NB4 (cell line): ENCODE measurements at places on chromosomes 12 and 14.
A peak's percentile ranks its signal among the peaks of the same experiment; 100 is the strongest.

- no peak for DNase-seq
Measured at GRCh38 chr14:52987514-52987913, 36.7 kb upstream of the FERMT2 start.

GRCh38 chr12:94832780-94833681 is 170.5 kb downstream of the NDUFA12 start:
- no peak for DNase-seq

- DNase-seq, result no peak
Measured at GRCh38 chr14:51335961-51336723, 96.1 kb downstream of the TMX1 start.

- no peak for DNase-seq
Measured at GRCh38 chr12:28844718-28845117, 304.4 kb upstream of the FAR2 start.

DNA sequence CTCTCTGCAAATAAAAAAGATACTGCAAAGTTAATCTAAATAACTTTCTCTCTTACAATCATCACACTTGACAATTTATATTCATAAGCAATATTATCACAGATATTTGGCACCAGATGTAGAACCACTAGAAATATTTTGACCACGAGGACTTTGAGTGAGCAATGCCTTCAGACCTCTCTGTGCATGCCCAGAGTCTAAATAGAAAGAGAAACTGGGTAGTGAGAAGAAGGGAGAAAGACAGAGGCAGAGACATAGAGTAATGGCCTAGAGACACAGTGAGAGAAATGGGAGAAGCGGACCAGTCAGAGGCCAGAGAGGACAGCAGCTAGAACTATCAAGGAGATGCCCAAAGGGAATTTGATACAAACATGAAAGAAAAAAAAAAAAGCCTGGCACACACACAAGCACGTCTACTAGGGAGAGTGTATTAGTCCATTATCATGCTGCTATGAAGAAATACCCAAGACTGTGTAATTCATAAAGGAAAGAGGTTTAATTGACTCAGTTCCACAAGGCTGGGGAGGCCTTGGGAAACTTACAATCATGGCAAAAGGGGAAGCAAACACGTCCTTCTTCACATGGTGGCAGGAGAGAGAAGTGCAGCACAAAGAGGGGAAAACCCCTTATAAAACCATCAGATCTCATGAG is 41.1 kb downstream of the BMP4 start:
- no peak for DNase-seq

- DNase-seq, result no peak
Measured at GRCh38 chr12:115323223-115323905, 639.4 kb upstream of the TBX3 start.

GRCh38 chr12:237026-237815 is 23.3 kb upstream of the SLC6A12 start:
- DNase-seq, result no peak

GRCh38 chr14:30267141-30267540 is 291.8 kb upstream of the G2E3 start:
- DNase-seq, result no peak

DNA sequence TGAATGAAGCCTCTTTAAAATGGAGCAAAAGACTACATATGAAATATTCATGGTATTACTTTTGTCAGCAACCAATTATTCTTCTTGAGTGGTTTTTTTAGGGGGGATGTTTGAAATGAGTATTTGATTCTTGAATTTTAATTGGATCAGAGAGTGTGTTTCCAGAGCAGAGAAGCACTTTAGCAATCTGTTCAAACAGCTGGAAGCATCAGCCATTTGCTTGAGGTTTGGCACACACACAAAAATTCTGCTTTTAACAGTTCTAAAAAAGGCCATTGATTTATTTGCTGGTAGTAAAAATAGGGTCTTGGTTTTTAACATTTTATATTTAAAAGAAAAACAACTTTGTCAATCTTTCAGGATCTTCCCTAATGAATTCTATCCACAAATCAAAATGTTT is 292.7 kb downstream of the LRFN5 start:
- no peak for DNase-seq

DNA sequence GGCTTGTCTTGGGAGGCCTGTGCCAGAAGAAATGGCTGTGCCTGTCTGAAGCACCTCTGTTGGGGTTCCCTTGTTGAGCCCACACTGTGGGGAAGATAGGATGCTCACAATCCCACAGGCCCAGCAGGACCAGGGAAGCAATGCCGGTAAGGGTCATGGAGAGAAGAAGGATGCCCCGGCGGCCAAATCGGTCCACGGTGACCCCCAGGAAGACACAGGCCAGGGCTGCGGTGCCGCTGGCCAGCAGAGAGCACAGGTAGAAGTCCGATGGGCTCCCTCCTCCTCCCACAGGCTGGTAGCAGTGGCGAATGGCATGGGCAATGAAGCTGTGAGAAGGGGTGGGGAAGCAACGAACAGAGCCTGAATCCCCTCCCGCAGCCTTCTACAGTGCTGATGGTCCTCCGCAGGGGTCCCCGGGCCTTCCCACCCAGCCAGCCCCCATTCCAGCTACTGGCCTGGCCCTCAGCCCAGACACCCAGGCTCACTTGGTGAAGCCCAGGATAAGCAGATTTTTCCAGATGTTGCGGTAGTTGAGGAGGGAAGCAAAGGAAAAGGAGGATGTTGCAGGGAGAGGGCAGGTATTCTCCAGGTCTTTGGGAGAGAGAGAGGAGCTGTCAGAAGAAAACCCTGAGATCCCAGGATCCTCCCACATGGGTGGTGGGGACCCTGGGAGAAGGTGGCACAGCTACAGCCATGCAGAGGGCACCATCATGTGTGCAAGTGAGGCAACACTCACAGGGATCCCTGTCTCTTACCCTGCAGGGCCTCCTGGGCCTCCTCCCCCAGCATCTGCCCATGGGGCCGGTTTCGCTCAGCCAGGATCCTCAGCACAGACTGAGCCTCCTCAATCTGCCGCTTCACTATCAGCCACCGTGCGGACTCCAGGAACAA is 5.0 kb downstream of the SLC22A17 start:
- DNase-seq, result no peak

DNA sequence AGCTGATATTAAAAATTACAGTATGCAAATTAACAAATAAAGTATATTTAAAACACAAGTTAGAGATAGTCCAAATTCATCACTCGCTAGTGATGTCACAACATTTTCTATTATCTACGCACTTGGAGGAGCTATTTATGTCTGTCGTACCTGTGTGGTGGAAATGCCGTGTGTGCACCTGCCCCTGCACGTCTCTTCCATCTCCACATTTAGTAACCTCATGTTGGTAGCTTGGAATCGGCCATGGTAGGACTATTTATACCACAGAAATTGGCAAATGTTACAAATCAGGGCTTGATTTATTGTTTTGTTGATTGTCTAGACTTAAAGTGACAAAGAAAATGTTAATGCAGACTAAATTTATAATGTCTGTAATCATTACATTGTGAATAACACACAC is 62.6 kb upstream of the NTF3 start:
- DNase-seq, result no peak

- DNase-seq, result no peak
Measured at GRCh38 chr12:54060975-54061778, 7.5 kb downstream of the HOXC4 start.

DNA sequence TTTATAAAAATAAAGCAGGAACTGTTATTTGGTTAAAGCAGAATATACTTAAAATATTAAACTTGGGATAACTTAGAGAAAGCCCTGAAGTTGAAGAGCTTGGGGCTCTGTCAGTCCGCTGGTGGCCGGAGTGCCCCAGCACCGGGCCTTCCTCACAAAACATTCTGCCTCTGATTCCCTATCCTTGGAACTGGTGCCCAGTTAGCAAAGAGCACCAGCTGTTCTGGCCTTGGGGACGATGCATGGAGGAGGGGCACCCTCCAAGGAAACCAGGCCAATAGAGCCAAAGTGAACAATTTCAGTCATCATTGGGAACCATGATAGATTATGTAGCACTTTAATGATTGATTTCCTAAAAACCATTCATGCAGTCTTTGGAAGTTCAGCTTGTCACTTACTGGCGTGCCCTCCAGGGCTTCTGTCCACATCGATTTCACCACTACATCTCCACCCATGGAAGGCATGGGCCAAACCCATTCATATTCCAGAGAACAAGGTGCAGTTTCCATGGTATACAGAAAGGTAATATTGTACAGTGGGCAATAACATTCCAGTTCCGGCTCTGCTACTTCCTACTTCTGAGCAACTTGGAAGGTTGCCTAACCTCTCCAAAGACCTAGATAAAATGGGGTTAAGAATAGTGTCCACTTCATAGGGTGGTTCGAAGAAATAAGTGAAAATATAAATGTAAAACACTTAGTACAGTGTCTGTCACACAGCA is 145.9 kb downstream of the ETV6 start:
- no peak for DNase-seq

DNA sequence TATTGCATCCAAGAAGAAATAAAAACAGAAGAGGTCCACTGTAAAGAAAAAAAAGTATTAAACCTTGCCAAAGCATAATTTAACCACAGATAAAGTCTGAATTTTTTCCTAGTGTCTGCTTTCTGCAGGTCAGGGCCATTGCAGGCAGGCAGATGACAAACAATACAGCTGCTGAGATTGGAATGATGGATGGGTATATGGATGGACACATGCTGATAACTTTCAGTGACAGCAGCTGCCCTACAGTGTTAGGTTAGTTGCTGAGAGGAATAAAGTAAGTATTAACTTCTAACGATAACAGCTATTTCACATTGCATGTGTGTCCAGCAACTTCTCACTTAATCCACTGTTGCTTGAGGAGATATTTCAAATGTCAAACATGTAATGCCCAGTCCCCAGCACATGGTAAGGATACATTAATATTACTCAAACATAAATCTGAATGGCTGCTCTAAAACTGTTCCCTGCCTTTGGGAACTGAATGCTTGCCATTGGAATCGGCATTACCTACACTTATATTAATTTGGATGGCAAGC is 515.3 kb downstream of the RMST start:
- DNase-seq, result no peak

DNA sequence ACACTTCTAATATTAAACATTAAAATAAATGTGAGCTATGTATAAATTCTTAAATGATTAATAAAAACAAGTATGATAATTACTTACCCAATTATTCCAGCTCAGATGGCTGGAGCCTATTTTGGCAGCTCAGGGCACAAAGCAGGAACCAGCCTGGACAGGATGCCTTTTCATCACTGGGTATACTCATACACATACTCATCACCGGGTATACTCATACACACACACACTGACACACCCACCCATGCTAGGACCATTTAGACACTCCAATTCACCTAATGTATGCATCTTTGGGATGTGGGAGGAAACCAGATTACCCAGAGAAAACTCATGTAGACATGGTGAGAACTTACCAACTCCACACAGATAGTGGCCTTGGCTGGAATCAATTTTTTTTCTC is 57.9 kb upstream of the CNOT2 start:
- DNase-seq, result no peak

- DNase-seq, result no peak
Measured at GRCh38 chr14:61334197-61334701, 12.9 kb downstream of the PRKCH start.

GRCh38 chr14:89339579-89339978 is 77.5 kb downstream of the FOXN3 start:
- no peak for DNase-seq

GRCh38 chr12:26346736-26347135 is 151.4 kb downstream of the SSPN start:
- peak; percentile 41 for DNase-seq
